Thoracic aorta (tissue), 2 donors: ENCODE measurements at places on chromosomes 13 and 19.

DNA sequence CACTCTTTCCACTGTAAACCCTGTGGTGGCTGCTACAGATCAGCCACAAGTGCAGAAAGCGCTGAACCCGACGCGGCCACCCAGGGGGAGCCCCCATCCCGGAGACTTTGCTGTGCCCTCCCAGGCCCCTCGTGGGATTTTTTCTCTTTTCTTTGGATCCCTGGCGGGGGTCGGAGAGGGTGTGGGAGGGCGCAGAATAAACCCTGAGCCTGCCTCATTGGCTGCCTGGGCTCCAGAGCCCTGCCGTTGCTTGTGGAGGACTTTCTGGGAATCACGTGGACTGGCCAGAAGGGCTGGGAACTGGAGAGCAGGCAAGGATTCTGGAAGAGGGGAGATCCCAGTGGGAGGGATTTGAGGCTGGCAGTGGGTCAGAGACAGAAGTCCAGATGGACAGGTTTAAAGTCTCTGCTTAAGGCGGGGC, 24.9 kb downstream of the GADD45B start:
- DNase-seq: no peak

- no peak for DNase-seq
These were observed 54.0 kb upstream of the MYO16 start for GRCh38 chr13:108575430-108575829.

DNA sequence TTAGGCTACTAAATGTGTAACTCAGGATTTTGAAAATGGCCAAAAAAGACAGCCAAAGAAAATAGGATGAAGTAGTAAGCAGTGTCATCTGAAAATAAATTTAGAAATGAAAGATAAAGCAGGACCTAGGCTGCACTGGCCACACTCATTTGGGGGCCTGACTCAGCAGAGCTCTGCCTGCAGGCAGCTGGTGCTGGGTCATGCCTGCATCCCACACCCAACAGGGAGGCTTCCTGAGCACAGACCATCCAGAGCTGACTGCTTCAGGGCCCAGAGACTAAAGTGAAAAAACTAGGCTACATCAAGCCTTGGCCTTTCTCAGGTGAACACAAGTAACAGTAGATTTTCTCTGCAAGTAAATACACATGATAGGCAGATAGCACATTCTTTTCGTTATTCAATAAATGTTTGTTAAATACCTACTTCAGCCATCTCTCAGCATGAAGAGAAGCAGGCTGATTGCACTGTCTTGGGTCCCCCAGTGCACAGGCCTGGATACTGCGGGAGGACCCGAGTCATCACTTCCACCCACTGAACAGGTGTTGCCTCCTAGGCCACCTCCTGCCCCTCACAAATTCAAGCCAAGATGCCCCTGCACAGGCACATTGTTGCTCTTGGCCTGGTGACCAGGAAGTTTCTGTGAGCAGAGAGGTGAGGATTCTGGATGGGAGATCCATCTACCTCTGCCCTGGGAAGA, 284.0 kb downstream of the OXGR1 start:
- DNase-seq: no peak

- no peak for DNase-seq
These were observed 8.3 kb downstream of the MAB21L1 start for GRCh38 chr13:35468195-35468594.

- no peak for DNase-seq
These were observed 44.9 kb downstream of the ZNF823 start for GRCh38 chr19:11693505-11694499.

DNA sequence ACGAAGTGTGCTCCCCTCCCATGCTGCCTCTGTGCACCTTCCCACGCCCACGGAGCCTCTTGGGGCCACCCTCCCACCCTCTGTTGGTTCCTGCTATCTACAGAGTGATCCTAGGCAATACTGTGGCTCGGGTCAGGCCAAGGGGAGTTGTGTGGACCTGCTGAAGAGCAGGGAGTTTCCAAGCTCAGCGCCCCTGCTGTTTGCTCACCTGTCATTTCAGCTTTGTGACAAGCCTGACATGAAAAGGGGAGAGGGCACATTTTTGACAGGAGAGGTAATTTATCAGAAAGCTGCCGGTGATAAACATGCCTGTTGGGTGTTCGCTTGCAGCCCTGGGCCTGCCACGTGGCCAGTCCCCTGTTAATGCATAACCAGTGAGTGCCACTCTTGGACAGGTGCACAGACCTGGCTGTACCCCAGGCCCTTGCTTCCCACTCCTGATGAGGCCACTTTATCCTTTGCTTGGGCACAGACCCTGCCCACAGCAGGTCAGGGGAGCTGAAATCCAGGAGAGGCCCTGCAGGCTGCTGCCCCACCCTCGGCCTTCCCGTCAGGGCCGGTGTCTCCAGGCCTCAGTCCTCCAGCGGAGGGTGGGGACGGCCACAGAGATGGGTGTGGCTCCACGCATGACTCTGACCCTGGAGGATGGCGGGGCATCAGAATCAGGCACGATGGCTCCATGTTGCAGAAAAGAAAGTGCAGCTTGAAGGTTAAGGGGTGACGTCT, 201.5 kb upstream of the GPR12 start:
- no peak for DNase-seq

GRCh38 chr19:38993271-38993670, 17.7 kb upstream of the FBXO17 start:
- no peak for DNase-seq

- DNase-seq: no peak
These were observed 30.8 kb upstream of the MUC16 start for GRCh38 chr19:9041023-9041422.

DNA sequence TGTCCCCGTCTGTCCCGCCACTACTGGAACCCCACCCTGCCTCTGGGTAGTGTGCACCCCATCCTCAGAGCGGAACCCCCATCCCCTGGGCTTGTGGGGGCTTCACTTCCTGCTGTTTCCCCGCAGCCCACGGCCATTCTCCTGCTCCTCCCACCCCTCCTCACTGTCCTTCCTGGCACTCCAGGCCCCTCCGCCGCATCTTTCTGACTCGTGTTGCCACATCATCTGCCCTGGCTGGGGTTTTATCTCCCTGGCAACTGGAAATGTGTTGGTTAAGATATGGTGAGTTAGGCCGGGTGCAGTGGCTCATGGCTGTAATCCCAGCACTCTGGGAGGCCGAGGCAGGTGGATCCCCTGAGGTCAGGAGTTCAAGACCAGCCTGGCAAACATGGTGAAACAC, 37.3 kb downstream of the KDM4B start:
- no peak for DNase-seq

DNA sequence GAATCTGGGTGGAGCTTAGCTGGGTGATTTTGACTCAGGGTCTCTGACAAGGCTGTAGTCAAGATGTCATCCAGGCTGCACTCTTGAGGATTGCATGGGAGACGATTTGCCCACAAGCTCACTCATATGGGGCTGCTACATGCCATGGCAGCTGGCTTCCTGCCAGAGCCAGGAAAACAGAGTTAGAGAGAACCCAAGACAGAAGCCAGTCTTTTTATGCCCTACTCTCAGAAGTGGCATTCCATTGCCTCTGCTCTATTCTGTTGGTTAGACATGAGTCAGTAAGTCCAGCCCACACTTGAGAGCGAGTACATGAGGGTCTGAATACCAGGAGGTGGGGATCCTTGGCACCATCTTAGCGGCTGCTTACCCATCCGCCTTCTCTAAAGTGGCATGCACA, 9.5 kb downstream of the POLR1D start:
- DNase-seq: no peak

DNA sequence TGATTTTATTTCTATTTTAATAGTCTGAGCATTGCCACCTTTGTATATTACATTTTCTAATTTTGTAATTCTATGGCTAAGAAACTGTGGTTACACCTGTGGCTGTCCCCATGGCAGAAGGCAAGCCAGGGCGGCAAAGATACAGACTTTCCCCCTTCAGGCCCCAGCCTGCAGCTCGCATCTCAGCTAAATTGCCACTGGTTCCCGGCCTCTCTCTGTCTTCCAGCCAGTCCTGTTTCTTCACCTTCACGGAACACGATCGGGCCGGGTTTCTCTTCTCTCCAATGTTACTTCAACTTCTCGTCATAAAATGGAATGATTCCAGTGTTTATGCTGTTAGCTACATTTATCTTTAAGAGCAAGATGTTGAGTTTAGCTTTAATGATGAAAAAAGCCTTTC, 124.5 kb upstream of the ZNF507 start:
- no peak for DNase-seq

- no peak for DNase-seq
These were observed 197.1 kb upstream of the IRS2 start for GRCh38 chr13:109983447-109983846.

DNA sequence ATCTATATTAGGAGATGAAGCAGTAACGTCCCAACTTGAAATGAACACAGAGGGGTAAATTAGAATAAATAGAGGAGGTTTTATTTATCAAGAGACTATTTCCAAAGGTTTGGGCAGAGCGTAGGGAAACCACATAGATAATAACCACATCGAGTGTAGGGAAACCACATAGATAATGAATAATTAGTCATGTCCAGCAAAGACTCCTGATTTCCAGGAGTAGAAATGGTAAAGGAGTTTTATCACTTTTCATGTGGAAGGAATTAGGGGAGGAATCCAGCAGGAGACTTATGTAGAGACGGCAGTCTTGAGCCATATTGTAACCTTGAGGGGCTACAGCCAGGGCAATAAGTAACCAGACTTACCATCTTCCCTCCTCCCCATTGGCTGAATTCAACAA, 136.3 kb upstream of the CSNK1A1L start:
- no peak for DNase-seq

DNA sequence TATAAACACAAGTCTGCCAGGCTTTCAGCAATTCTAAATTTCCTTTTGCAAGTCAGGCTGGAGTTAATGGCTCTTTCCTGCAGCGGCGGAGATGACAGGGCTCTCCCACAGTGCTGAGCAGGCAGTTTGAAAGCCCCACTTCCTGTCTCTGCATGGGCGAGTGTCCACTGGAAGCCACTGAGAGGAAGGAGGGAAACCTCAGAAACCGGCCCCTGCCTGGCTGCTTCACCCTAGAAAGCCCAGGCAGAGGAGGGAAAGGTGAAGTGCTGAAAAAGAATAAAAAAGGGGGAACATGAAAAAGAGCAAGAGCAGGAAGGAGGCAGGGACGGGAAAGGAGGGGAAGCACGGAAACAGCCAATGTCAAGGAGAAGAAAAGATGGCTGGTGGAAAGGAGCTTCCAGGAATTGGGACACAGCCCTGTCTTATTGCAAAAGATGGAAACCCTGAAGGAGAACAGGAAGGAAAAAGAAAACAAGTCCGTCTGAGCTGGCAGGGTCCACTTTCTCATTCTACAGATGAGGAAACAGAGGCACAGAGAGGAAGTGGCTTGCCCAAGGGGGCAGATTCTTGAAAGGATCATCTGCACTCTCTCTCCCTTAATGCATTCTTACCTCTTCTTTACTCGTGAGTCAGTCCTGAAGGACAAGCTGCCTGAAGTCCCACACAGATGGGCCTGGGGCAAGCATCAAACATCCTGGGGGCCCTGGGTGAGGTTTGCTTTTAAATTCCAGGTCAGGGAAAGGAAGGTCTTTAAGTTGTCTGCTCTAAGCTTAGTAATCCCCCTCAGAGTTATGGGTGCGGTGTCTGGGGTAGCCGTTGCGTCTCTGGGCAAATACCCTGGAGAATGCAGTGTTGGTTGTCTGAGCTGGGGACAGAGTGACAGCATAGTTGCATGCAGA, 38.8 kb upstream of the ALOX5AP start:
- no peak for DNase-seq

DNA sequence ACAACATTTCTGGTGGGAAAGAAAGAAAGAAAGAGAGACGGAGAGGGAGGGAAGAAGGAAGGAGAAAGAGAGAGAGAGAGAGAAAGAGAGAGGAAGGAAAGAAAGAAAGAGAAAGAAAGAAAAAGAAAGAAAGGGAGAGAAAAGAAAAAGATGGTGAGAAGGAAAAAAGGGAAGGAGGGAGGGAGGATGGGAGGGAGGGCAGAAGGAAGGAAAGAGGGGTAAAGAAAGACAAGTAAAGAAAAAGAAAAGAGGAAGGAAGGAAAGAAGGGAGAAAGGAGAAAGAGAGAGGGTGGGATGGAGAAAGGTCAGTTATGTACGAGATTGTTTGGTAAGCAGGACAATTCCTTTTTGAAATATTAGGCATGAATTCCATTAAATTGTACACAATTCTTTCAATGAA, 145.3 kb downstream of the SPRY2 start:
- DNase-seq: no peak

DNA sequence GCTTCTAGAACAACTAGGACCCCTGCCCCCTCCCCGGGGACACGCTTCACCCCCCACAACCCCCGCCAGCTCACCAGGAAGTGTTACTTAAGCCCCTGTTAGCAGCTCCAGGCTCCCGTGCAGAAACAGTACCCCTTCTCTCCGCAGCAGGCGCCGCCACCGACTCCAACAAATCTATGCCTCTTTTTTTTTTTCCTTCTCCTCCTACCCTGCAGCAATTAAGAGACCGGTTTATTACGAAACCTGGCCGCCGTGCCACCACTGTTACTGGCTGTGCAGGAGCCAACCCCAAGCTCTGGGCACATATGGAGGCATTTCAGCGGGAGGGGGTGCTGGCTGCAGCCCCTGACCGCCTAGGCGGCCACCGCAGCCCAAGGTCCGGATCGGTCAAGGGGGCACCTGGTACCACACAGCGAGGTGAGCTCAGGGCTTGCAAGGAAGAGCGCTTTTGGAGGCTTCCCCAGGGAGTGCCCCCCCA, 2.4 kb downstream of the GADD45B start:
- peak; percentile 36 for DNase-seq

- DNase-seq: no peak
These were observed at the start of gene LRP3 for GRCh38 chr19:33193865-33194362. LRP3 (plus strand) TSS chr19:33194330; CDS start chr19:33194786, 456 bp downstream.

DNA sequence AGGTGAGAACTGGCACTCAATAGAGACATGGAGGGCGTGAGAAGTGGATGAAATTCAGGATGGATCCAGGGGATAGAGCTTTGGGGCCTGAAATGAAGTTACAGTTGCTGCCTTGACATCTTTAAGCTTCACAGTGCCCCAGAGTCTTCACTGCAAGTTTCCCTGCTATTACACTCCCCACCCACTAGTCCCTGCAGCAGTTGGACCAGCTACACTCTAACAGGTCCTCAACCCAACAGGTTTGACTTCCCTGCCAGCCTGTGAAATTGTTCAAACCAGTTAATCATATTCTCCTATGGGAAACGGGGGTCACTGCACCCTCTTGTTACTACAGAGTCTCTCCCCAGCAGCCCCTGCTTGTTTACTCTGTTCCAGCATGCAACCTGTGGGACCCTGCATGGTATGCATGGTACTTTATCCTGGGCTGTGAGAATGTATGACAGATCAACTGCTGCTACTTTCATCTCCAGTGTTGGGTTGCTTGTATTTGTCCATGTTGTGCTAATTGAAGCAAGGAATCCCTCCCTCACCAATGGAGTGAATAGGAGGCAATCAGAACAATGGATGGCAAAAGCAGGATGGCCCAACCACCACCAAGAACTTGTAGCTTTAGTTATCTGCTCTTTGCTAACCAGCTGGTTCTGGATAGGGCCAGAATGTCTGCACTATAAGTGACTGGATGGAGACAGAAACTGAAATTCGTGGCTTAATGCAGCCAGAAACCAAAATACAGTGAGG, 314.2 kb downstream of the OLFM4 start:
- DNase-seq: no peak

DNA sequence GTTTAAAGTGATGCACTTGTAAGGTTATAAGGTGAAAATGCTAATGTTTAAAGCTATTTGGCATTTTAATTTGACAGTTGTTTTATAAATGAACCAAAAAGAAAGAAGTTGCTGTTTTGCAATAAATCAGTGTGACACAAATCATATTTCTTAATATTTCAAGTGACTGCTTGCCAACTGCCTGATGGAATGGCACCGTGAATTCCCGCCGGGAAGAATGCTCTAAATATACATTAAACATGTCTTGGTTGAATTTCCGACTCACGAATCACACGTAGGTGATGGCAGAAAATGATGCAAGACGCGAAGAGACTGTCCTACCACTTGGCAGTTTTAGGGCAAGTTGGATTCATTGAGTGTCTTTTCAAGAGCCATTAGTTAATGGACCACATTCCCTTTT, 3.1 kb upstream of the GJB2 start:
- DNase-seq: no peak
